Fibroblast of villous mesenchyme (primary cell): ENCODE measurements at places on chromosomes 5 and 9. TPM values are rescaled to one million over a fixed set of nuclear protein-coding genes. Genes with fewer than 3 reads are reported as not detected.

The SMAD5 gene
- total RNA-seq = 53.5 and 85.1 TPM in 2 replicates

The AMBP gene
- not detected in 2 replicates for total RNA-seq

The RFK gene
- 20.9 and 35.8 TPM in 2 replicates for total RNA-seq

The MLANA gene
- total RNA-seq = not detected in 2 replicates

The OGN gene
- not detected in 2 replicates for total RNA-seq

The KCNIP1 gene
- not detected in 2 replicates for total RNA-seq

The WNT8A gene
- not detected in 2 replicates for total RNA-seq

The CER1 gene
- not detected in 2 replicates for total RNA-seq

The SEMA6A gene
- 0.97 and 2.2 TPM in 2 replicates for total RNA-seq

The GRIA1 gene
- total RNA-seq = 8.1 and 22.5 TPM in 2 replicates

The TSC1 gene
- total RNA-seq = 51.9 and 65.2 TPM in 2 replicates

The CRB2 gene
- under 0.01 TPM in 1 of 2 replicates, not detected in the other for total RNA-seq

The SLC38A9 gene
- total RNA-seq = 32.2 and 52.7 TPM in 2 replicates

The TRIO gene
- 366 and 410 TPM in 2 replicates for total RNA-seq

The SPATA31E1 gene
- total RNA-seq = not detected in 2 replicates

The KCTD16 gene
- total RNA-seq = 0.97 and 3.0 TPM in 2 replicates

The NUTM2G gene
- total RNA-seq = not detected in 2 replicates

The MYMK gene
- total RNA-seq = not detected in 2 replicates

The PPP1R26 gene
- 10.3 and 11.7 TPM in 2 replicates for total RNA-seq

The OR13C5 gene
- not detected in 2 replicates for total RNA-seq

The PTGS1 gene
- total RNA-seq = 10.4 and 32.9 TPM in 2 replicates

The SPATA31D4 gene
- not detected in 2 replicates for total RNA-seq

The GDNF gene
- 0.43 and 1.6 TPM in 2 replicates for total RNA-seq

The ARHGEF37 gene
- total RNA-seq = 0.43 and 0.64 TPM in 2 replicates

The NOL8 gene
- 24.2 and 25.4 TPM in 2 replicates for total RNA-seq
